ENCODE measurements at places on chromosomes 11 and 22.

DNA sequence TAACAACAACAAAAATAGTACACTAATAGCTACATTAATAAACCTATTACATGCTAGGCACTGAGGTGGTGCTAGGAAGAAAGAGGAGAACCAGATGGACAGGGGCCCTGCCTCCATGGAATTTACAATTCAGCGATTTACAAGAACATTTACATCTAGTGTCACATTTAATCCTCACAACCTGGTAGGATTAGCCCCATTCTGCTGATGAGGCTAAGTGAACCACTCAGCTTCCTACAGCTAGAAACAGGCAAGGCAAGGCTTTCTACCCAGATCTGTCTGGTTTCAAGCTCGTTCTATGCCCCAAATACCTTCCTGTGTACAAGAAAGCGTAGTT lies 368.4 kb downstream of the BUD13 start:
- no peak for DNase-seq

GRCh38 chr11:12556155-12556554 lies 118.1 kb upstream of the TEAD1 start:
- no peak for DNase-seq

DNA sequence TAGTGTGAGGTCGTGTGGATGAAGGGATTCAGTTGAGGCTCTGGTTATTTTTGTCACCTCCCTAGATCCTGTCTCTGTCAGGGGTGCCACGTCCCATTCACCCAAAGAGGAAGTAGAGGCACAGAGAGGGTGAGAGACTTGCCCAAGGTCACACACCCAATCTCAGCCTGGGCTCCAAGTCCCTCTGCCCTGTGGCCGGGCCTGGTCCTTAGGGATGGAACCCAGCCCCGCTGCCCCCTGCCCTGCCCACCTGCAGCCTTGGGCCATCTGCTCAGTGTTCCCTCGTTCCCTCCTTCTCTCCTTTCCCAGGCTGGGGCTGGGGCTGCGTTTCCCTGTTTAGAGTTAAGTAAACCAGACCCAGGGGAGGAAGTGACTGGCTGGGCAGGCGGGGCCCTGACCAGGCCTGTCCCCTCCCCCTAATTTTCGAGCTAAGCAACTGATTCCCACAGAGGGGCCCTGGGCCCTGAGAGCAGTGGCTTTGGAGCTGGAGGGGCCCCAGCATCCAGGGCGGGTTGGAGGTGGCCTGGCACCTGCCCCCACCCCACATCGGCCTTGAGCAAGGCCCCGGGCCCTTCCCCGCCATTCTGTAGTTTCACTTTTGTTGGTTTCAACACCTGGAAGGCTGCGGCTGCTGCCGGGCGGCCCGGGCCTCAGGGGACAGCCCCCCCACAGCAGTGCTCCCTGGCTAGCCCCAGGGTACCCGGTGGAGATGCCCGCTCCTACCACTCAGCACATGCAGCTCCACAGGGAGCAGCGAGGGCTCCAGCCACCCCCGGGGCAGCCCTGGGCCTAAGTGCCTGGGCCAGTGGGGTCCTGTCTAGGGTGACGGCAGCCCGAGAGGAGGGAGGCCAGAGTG lies 1.5 kb downstream of the TCIRG1 start:
- no peak for DNase-seq

DNA sequence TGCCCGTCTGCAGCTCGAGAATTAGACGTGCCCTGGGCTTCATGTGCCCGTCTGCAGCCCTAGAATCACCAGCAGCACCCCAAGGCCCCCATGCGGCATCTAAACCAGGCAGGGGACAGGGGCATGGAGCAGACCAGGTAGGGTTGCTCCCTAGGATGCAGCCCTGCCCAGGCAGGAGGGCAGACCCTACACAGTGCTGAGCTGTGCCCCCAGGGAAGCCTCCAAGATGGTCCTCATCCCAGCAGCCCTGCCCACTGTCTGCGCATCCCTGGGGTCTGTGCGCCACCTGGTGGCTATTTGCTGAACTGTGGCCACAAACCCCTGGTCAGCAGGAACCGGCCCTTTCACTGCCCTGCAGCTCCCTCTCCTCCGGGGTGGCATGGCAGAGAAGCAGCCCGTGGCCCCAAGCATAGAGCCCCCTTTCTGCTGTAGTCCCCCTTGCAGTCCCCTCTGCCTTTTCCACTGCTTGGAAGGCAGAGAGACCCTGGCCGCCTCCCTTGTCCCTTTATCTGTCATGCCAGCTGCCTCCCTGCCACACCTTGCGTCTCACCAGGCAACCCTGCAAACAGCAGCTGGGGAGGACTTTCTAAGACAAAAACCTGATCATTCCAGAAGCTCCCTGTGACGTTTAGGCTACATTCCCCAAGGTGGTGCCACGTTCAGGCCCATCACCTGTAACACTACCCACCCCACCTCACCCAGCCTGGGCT lies 86.6 kb downstream of the KCNQ1 start:
- peak; percentile 53 for DNase-seq

- DNase-seq, result no peak
Measured at GRCh38 chr11:35338921-35339320, 80.4 kb downstream of the SLC1A2 start.

- no peak for DNase-seq
Measured at GRCh38 chr11:44507896-44508445, 57.5 kb upstream of the CD82 start.

DNA sequence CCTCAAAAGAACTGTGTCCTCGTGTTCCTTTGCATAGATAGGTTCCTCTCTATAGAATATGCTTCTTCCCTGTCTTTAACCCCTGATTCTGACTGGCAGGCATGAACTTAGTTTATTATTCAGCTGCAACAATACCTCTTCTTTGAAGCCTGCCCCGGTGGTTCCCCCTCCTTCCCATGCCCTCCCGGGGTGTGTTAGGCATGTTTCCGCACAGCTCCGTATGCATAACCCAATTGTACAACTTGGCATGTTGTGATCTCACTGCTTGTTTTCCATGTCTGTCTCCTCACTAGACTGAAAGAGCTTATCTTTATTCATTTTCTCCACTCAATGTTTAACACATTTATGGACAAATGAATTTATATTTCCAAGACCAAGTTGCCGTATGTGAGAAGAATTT lies 72.6 kb downstream of the DEPDC5 start:
- DNase-seq, result no peak

DNA sequence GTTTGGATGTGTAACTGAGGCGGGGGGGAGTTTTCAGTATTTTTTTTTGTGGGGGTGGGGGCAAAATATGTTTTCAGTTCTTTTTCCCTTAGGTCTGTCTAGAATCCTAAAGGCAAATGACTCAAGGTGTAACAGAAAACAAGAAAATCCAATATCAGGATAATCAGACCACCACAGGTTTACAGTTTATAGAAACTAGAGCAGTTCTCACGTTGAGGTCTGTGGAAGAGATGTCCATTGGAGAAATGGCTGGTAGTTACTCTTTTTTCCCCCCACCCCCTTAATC lies 2.3 kb downstream of the MALAT1 start:
- no peak for DNase-seq

DNA sequence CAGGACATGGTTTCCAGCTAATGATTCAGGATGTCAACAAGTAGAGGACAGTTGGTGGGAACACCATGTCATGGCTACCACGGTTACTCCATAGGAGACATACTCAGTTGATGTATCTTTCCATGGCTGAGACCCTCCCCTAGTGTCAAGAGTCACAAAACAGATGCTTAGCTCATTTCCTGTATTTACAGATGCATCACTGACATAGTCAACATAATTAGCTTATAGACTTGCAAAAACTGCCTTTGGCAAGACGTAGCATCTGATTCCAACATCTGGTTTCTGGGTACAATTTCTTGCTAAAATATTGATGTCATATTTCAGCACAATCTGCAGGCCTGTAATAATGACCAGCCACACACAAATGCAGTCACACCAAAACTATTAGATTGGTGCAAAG lies 550.3 kb downstream of the FAM181B start:
- no peak for DNase-seq

- DNase-seq, result no peak
Measured at GRCh38 chr11:59801160-59801706, 9.3 kb downstream of the MRPL16 start.

DNA sequence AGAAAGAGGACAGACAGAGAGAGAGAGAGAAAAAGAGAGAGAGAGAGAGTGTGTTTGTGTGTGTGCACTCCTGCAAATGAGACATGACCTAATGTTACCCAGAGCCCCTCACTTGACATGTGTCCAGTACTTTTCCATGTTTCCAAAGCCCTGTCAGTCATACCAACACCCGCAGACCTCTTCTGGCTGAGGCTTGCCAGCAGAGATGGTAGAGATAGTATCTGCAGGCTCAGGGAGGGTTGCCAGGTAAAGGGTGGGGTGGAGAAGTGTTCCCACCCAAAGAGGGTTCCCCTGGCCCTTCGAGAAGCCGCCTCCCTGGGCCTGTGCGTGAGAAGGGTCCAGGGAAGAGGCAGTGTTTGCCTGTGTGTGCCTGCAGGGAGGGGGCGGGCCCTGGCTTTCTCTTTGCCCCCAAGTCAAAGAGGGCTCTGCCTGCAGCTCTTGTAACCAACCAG lies 40.7 kb downstream of the POU2F3 start:
- no peak for DNase-seq

GRCh38 chr11:118139578-118139977 lies 13.0 kb downstream of the SCN4B start:
- DNase-seq, result no peak

DNA sequence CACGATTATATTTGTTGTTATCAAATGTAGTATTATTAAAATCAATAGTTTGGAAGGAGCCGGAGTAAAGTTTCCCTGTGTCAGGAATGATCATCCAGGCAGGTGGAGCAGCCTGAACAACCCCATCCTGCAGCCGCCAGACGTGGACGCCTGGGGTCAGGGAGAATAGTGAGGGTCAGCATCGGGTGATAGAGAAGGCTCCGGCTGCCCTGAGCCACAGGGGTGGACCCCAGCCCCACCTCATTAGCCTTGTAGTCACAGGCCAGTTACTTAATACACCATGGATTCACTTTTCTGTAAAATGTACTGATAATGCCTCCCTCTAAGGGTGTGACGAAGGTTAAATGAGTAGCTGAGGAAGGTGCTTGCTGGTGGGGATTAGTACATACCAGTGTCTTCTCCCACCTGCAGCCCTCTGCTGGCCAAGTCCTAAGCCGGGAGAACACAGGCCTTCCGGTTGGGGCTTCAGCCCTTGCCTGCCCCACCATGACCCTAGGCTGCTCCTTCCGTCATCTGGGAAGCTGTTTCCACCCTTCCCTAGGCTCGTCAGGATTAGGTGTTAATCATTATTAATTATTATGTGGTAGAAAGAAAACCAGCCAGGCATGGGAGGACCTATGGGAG lies 14.9 kb downstream of the TMEM121B start:
- DNase-seq, result no peak

- DNase-seq, result no peak
Measured at GRCh38 chr22:26436903-26437515, 7.9 kb downstream of the ASPHD2 start.

DNA sequence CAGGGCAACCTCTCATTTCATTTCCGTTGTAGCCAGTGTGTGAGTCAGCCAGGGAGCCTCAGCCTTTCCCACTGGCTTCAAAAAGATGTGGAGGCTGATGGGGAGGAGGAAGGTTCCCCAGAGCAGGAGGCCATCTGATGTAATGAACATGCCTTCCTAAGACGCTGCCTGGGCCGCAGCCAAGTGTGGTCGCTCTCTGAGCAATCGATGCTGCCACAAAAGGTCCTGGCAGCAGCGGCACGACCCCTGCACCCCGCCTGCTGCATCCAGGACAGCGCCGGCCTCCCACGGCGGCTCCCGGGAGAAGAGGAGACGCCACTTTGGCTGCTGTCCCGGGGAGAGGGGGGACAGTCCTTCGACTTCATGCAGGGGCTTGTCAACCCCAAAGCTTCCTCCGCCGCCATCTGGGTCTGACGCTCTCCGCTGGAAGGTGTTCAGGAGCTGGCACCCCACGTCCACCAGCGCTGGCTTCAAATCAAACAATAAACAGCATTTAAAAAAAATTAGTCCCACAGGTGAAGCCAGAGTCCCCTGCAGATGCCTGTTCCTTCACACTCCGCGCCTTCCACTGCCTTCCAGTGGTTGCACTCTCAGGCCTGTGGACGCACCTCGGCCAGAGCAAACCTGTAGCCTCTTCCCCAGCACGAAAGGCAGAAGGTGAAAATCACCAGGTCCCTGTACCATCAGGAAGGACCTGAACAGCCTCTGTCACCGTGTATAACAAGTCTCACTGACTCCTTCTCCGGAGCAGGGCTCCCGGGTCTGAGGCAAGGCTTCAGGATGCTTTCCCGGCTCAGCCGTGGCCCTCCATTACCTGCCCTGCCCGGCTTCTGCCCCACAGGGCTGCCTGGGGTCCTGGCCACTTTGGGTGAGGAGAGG lies 930.7 kb downstream of the BRD1 start:
- no peak for DNase-seq

DNA sequence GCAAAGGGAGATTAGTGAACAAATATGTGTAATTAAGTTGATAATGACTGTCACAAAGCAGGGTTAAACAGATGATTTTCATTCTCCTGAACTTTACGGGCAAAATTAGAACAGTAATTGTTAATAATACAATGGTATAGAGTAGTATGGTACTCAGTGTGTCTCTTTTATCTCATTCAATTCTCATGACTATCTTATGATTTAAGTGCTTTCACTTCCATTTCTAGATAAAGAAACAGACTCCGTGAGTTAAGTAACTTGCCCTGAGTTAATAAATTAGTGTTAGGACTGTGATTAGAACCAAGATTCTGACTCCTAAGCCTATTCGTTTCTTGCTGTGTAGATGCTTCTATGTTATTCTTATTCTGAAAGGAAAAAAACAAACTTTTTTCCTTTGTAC lies 22.0 kb downstream of the PIH1D2 start:
- no peak for DNase-seq

DNA sequence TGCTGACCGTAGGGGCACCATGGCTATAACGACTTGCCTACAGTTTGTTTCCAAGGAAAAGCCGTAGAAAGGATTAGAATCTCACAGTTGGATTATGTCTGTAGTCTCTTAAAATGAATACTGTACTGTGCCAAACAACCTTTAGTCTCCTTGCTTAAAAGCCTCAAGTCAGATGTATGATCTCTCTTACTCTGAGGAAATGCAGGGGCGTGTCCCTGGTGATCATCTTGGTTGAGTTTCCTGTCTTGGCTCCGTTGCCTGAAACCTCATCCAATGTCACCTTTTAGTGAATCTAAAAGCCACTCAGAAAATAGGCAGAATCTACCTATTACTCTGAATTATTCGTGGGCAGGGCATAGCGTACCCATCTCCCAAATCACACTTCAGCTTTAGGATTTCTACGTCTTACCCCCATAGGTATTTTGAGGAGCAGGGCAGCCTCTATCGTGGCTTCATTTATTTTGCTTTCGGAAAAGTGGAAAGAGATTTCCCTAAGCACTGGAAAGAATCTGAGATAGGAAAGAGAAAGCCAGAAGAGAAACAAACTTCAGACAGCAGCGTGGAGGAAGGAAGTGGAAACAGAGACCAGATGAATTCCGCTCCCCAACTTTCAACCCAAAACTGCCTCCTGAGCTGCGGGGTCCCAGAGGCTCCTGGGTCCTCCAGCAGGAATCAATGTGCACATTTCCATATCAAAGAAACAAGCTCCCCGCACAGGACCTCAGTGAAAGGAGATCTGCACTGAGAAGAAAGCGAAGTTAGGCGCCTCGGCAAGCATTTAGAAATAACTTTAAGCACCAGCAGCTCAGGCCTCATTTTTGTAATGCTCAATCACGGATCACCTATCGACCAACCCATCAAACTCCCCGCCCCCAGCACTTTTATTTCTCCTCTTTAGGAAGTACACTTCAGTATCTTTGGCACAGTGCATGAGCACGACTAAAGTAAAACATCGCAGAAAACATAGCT lies 245.8 kb downstream of the ETS1 start:
- DNase-seq, result no peak

- no peak for DNase-seq
Measured at GRCh38 chr22:31271485-31271884, 20.8 kb downstream of the PIK3IP1 start.

- DNase-seq, result no peak
Measured at GRCh38 chr11:8802251-8802650, 108.7 kb upstream of the AKIP1 start.

GRCh38 chr11:8079111-8079675 lies 1.8 kb upstream of the TUB start:
- DNase-seq, result no peak

Data from activated CD8-positive, alpha-beta memory T cell treated with anti-CD3 and anti-CD28 coated beads for 1 hour (primary cell).